ENCODE measurements at places on chromosomes 6 and 20.
A peak's percentile ranks its signal among the peaks of the same experiment; 100 is the strongest.

GRCh38 chr6:2990248-2990931, 9.3 kb upstream of the NQO2 start:
- peak; percentile 26 for DNase-seq

- DNase-seq, result no peak
These were observed 16.8 kb downstream of the TAF4 start for GRCh38 chr20:62048821-62049291.

GRCh38 chr6:45721665-45722064, 294.0 kb downstream of the CLIC5 start:
- no peak for DNase-seq

- DNase-seq, result no peak
These were observed 132.7 kb upstream of the TCF21 start for GRCh38 chr6:133756078-133756695.

- DNase-seq, result no peak
These were observed 188.3 kb upstream of the AGPAT4 start for GRCh38 chr6:161462148-161462547.

DNA sequence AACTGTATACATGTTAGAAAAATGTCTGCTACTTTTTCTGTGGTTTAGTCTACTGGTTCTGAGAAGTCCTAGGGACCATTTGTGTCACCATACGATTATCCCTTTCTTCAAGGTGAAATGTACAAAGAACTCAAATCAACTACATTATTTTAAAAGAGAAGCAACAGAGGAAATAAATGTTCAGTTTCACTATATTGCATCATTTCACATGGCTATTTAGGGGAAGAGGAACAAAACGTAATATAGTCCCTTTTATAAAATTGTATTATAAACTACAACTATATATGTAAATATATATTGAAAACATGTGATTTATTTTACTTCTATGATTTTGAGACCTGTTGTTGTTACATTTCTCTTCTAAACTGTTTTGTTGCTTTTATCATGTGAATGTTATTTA, 1308.0 kb downstream of the EPHA7 start:
- no peak for DNase-seq

- DNase-seq, result no peak
These were observed 118.7 kb downstream of the HFE start for GRCh38 chr6:26205625-26206574.

GRCh38 chr6:45432977-45433376, 55.2 kb upstream of the SUPT3H start:
- DNase-seq, result no peak

DNA sequence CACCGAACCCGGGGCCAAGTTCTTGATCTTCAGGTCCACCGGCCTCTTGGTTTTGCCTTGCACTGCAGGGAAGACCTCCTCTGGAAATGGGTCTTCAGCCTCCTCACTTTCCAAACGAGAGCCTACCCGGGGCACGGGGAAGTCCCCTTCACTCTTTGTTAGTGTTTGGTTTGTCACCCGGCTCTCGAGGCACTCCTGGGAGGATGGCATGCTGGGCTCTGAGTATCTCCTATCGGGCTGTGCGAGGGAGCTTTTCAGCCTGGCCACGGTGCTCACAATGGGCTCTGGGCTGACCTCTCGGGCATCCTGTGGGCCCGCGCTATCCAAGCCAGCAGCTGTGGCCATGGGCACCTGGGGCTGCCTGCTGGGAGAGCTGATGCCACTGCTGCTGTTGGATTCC, 8.1 kb downstream of the TAGAP start:
- no peak for DNase-seq

GRCh38 chr6:27251112-27251605, 3.7 kb downstream of the PRSS16 start:
- peak; percentile 91 for DNase-seq

DNA sequence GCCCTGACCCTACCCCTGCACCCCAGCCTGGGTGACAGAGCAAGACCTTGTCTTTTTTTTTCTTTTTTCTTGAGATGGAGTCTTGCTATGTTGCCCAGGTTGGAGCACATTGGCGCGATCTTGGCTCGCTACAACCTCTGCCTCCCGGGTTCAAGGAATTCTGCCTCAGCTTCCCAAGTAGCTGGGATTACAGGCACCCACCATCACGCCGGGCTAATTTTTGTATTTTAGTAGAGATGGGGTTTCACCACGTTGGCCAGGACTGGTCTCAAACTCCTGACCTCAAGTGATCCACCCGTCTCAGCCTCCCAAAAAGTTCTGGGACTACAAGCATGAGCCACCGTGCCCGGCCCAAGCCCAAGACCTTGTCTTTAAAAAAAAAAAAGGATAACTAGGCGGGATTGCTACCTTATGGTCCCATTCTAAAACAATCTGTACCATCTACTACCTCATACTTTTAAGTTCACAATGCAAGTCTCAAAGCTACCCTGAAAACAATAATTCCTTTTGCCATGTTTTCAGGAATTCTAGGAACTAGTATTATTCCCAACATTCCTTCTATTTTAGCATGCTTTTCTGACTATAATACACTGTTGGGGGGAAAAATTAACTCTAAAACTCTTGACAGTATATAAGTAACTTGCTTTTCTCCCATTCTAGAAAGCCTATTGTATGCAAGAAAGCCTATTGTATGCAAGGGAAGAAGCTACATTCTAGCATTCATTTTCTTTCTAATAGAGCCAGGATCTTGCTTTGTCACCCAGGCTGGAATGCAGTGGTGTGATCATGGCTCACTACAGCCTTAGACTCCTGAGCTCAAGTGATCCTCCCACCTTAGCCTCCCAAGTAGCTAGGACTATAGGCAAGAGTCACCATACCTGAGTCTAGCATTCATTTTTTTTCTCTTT, 6.6 kb downstream of the TUBB start:
- DNase-seq, result peak; percentile 50

DNA sequence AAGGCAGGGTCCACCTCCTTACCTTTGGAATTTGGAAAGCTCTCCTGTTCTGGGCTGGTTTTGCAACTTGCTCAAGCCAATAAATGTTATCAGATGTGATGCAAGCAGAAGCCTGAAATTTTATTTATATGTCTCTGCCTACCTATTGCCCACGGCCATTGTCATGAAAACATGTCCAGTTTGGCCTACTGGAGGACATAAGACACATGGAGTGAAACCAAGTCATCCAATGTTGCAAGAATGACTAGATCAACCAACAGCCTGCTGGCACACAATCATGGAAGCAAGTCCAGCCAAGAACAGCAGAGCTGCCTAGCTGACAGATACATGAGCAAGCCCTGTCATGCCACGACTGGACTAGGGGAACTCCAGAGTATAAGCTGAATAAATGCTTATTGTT, 56.7 kb upstream of the IRAK1BP1 start:
- DNase-seq, result no peak

- DNase-seq, result no peak
These were observed 3.9 kb downstream of the CD109 start for GRCh38 chr6:73699676-73700459.

GRCh38 chr6:41208439-41209106, 7.6 kb upstream of the TREML2 start:
- no peak for DNase-seq

GRCh38 chr6:157867981-157868380, 44.9 kb downstream of the SNX9 start:
- DNase-seq, result no peak

DNA sequence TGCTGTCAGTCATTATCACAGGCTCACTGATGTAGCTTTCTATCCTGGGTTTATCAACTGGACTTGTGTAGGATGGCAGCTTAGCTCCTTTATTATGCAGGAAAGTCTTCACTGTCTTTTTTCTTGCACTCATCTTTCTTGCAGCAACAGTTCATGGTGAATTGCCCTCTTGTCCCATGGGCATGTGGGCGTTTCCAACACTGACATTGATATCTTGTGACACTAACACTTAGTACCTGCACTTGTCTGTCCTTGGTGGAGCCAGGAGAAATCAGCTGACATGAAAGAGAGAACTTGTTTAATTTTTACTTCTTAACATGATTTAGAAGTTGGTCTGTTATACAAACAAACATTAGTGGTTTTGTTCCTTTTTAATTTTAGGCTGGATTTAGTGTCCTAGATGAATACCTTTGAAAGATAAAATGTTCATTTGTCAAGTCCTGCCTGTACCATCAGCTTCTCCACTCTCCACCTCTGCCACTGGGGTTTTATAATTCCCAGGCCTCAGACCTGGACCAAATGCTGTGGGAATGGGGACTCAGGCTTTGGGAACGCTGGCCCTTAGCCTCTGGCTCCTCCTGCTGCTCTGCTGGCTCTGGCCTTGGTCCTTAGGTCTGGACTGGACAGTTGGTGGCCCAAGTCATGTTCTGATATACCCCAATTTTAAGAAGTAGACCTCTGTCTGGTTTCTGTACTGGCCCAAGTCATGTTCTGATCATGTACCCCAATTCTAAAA, 161.0 kb upstream of the LAMP5 start:
- no peak for DNase-seq

DNA sequence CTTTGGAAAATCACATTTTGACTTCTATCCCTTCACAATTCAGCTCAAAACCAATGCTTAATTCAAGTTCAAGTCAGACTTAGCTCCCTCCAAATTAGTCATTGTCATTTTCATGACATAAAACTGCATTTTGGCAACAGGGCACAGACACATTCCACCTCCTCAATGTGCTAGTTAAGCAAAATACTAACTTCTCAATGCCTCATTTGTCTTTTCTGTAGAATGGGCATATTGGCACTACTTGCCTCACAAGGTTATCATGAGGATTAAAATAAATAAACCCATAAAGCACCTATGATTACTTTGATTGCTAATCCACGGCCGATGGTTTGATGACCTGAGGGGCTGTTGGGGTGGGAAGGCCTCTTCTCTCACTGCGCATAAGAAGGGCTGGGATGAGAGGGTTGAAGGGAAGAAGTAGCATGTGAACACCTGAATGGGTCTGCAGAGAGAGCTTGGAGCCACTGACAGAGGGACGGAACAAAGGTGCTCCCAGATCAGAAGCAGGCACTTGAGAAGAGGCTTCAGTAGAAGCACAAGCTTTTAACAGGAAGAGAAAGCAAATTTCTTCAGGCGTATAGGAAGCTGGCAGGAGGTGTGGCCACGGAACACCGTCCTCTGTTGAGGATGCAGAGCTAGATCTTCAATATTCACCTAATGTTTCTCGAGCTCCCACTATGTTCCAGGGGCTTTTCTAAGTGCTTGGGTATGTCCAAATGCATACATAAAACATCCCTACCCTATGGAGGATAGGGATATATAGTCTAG, 11.7 kb upstream of the TBC1D7 start:
- no peak for DNase-seq

- DNase-seq, result no peak
These were observed 7.4 kb downstream of the POU3F2 start for GRCh38 chr6:98841621-98842341.

- peak; percentile 28 for DNase-seq
These were observed 37.5 kb downstream of the SRC start for GRCh38 chr20:37383229-37383989.

- peak; percentile 82 for DNase-seq
These were observed 1.1 kb downstream of the DLK2 start for GRCh38 chr6:43454290-43454695.

DNA sequence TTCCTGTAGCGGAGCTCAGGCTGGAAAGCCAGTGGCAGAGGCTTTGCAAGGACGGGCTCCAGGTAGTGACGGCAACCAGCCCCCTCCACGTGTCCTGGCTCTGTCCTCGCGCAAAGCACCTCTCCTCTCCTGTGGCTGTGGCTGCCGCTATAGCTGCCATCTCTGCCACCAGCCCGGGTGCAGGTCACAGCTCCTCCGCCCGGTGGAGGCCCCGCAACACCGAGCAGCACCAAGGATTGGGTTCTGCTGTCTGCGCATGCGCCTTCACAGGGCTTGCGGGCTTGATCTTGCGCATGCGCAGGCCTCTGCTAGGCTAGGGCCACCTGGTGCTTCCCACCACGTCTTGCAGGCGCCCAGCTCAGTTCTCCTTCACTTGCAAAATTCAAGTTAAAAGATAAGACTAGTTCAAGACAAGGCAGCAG, 625.4 kb downstream of the QKI start:
- peak; percentile 31 for DNase-seq

GRCh38 chr6:79810871-79811270, 136.5 kb downstream of the ELOVL4 start:
- no peak for DNase-seq

GRCh38 chr6:167858086-167858591, 31.4 kb downstream of the AFDN start:
- no peak for DNase-seq

DNA sequence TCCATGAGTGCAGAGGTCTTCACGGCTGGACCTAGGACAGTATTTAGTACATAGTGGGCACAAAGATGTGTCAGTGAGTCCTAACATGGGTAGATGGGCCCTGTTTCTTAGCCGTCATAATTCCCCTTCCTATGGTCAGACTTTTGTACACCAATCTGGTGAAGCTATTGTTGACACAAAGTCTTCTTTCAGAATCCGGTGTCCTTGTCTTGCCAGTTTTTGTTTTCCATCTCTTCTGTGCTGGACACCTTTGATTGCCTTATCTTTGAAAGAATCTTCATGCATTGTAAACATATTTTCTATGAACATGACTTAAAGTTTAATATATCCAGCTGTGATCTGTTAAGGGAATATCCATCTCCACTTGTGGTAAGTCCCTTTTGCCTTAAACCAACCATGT, 4.5 kb downstream of the LRRC1 start:
- no peak for DNase-seq

DNA sequence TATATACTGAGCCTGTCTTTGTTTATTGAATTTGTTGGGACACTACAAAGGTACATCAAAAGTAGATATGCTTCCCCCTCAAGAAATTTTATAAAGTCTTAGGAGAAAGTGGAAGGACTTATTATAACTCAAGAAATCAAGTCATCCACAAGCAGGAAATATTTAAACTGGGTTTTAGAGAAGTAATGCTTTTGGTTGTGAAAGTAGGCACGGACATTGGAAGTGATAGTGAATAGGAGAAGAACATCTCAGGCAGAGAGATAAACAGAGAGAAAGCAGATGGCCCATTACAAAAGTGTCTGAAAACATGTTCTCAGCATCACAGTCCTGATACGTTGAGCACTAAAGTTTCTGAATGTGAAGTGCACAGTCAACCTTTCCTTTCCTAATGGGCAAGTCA, 415.6 kb upstream of the RNF217 start:
- no peak for DNase-seq

- DNase-seq, result no peak
These were observed 128.8 kb upstream of the STXBP5 start for GRCh38 chr6:147075381-147075780.

GRCh38 chr20:36471885-36472636, 69.3 kb upstream of the MYL9 start:
- DNase-seq, result no peak

GRCh38 chr20:63754008-63754407, 14.4 kb downstream of the SLC2A4RG start:
- no peak for DNase-seq

GRCh38 chr6:144449911-144450597, 164.9 kb downstream of the UTRN start:
- DNase-seq, result no peak

GRCh38 chr6:11727998-11728961, 50.3 kb downstream of the ADTRP start:
- peak; percentile 32 for DNase-seq

All from stimulated activated CD4-positive, alpha-beta T cell treated with anti-CD3 and anti-CD28 coated beads, Interleukin-15, amount 100 ng/mL, for 24 hours (primary cell).